ENCODE measurements at places on chromosomes 13 and 19.

GRCh38 chr19:15282311-15282705, 50.0 kb downstream of the BRD4 start:
- no peak for DNase-seq

DNA sequence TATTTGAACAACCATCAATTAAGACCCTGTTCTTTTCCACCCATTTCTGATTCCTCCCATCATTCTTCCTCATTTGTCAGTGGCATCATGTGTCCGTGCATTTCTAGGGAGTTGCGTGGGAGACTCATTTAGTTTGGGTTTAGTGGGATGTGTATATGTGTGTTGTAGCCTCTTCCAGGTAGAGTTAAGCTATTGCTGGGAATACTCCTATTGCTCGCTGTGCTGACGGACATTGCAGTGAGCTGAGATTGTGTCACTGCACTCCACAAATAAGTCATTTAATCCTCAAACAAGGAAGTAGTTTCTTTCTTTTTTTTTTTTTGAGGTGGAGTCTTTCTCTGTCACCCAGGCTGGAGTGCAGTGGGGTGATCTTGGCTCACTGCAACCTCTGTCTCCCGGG, 42.2 kb upstream of the RCBTB2 start:
- DNase-seq = no peak

DNA sequence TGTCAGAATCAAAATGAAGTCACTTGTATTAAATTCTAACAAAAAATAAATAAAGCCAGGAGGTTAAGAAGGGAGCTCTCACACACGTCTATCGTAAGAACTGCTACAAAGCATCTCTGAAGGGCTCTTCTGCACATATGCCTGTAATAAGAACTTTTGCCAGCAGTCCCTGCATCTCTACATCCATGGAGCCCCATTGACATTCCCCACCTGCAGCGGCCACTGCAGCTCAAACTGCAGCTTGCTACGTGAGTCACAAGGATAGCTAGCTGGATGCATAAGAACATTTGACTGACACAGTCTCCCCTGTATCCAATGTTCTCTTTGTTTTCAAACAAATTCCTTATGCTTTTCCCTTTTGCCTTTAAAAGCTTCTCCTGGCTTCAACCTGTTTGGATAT, 68.3 kb downstream of the DNAJC3 start:
- no peak for DNase-seq

DNA sequence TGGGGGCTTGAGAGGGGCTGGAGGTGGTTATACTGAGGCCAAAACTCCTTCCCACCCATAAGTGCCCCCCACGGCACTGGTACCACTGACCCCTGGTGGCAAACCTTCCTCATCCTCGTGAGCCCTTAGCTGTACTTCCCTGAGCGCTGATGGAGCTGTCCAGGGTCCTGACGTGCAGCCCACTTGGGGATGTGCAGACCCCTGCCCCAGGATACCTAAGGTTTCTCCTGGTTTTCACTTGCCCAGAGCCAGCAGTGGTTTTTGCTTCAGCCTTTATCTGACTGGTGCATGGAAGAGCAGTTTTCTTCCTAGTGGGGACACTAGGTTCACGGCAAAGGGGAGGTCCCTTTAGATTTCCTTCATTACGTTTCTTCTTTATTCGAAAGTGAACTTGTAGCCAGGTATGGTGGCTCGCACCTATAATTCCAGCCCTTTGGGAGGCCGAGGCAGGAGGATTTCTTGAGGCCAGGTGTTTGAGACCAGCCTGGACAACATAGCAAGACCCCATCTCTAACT, 28.7 kb upstream of the KCTD15 start:
- no peak for DNase-seq

- no peak for DNase-seq
Measured at GRCh38 chr19:41870401-41870873, 6.6 kb upstream of the CD79A start.

- no peak for DNase-seq
Measured at GRCh38 chr13:65593298-65593874, 1636.8 kb downstream of the PCDH9 start.

DNA sequence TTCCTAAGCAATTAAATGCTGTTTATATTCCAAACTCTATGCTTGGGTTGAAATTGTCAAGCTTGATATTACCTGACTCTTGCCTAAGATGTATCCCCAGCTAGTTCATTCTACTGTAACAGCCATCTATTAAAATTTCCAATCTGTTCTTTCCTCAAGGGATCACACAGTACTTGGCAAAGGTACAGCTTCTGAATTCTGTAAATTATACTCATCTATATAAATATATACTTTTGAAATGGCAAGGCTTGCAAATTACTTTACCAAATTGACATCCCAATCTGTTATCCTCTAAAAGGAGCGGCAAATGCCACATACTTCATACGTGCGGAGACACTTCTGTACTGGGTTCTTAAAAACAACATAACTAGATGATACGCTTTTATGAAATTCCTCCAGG, 330.2 kb downstream of the DNAJC15 start:
- no peak for DNase-seq

GRCh38 chr19:1296575-1297271, 11.1 kb downstream of the EFNA2 start:
- no peak for DNase-seq

DNA sequence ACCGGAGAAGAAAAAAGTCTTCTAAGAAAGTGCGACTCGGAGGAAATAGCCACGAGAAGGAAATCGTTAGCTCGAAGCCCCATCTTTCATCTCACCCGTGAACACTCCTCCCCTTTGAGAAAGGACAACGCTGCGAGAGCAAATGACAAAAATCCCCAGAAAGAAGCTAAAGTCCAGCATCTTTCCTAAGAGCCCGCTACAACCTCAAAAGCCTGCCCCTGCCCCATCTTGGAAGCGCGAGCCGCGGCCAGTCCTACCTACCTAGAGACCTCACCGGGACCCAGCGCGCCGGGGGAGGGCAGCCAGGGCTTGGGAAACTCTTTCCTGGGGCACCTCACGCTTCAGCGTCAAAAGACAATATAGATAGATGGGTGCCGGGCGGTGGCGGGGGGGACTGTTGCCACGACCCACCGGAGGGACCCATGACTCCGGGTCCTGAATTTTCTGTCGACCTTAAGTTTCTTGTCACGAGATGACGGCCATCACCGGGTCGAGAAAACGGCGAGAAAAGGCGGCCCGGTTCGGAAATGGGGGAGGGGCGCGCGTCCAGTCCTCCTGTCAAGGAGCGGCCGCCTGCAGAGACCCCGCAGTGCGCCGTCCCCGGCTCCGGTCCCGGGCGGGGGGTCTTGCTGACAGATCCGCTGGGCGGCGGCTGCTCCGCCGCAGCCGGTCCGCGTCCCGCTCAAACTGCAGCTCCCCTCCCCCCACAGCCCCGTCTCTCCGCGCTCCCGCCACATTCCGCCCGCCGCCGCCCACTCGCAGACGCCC, 65.9 kb downstream of the KCNRG start:
- DNase-seq = no peak

GRCh38 chr13:37179645-37180044, 74.2 kb upstream of the CSNK1A1L start:
- DNase-seq = no peak

DNA sequence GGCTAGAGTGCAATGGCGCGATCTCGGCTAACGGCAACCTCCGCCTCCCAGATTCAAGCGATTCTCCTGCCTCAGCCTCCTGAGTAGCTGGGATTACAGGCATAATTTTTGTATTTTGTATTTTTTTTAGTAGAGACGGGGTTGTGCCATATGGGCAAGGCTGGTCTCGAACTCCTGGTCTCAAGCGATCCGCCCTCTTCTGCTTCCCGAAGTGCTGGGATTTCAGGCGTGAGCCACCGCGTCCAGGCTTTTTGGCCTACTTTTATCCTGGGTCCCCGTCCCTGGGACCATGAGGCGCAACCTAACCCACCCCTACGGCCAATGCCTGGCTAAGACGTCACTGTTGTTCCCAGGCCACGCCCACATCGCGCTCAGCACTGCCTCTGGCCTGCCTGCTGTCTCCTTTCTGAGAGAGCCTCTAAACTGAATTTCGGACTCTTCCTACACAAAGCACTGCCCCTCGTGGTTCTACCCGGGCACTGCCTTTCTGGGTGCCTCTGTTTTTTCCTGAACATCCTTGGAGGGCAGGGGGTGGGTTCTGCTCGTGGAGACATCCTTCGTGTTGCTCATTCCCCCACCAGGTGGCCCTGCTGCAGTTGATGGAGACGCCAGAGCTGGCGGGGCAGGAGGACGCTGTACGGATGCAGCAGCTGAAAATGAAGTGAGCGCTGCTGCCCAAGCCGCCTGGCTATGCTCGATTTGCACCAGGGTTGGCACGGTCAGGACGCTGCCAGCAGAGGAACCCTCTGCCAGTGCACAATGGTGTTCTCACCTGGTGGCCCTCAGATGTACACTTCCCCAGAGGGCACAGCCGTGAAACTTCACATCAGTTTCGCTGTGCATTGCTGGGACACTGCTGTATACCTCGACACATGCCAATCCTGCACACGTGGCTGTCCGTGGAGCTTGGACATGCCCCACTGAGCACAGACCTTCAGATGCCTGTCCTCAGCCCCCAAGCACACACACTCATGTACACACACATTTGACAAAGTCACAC, 2.0 kb downstream of the REX1BD start:
- DNase-seq = no peak

DNA sequence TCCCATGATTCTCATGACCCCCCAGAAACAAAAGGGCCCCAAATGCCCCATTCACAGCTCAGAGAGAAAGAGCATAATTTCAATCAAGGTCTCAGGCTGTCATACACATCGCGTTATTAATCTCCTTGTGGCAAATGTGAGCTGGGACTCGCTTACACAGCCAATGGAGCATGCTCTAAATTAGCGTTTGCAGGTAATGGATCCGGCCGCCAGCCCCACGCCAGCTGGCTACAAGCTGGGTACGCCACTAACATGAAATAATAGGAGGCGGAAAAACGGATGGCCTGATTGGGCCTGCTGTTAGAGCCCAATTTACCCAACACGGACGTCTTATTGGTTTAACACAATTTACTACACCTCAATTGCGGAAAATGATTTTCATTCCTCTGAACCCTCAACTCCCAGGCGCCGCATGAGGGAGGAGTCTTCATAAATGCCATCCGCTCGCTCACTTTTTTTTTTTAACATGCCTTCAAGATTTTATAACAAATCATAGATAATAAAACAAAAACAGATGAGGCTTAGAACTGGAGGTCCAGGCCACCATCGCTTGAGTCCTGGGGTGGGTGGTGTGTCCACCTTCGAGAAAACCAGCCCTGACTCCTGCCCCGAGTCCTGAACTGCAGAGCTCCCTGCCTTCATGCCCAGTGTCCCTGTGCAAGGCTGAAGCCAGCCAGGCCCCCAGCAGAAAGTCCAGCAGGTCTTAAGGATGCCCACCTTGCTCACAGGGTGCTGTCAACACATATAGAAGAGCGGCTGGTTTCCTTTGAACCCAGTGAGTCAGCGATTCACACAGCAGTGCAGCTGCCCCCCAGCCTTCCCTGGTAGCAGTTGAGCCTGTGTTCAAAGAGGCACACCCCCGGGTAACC, 62.1 kb downstream of the PEPD start:
- DNase-seq = no peak

GRCh38 chr19:21434967-21435544, 38.1 kb downstream of the ZNF493 start:
- no peak for DNase-seq

- DNase-seq = no peak
Measured at GRCh38 chr19:54551293-54551692, 22.3 kb upstream of the LILRA2 start.

- no peak for DNase-seq
Measured at GRCh38 chr13:27851096-27851850, 59.0 kb downstream of the GSX1 start.

GRCh38 chr19:2089001-2089711, 7.0 kb downstream of the MOB3A start:
- no peak for DNase-seq

GRCh38 chr13:52999093-52999696, 29.4 kb upstream of the OLFM4 start:
- no peak for DNase-seq

- no peak for DNase-seq
Measured at GRCh38 chr13:77857531-77858209, 61.0 kb downstream of the EDNRB start.

GRCh38 chr19:31419871-31420445, 70.7 kb upstream of the TSHZ3 start:
- DNase-seq = no peak

DNA sequence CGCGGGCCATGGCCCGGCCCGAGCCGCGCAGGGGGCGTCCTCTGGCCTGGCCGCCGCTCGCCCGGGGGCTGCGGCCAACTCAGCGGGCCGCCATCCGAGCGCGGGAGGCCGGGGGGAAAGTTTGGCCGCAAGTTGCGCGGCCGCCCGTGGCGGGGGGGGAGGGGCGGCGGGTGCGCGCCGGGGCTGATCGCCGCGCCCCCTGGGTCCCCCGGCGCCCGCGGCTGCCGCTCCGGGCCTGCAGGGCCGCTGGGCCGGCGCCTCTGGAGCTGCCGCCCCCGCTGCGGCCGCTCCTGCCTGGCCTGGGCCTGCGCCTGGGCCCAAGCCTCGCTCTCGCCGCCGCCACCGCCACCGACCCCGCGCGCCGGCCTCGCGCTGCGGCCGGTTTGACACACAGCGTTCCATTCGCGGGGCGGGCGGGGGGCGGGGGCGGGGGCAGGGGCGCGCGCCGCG, at the start of gene NR2F6:
Gene NR2F6, minus strand, starts transcription at position 385 of the 450 bp plus-strand sequence. CDS start 699 bp downstream, outside the sequence.
- no peak for DNase-seq

DNA sequence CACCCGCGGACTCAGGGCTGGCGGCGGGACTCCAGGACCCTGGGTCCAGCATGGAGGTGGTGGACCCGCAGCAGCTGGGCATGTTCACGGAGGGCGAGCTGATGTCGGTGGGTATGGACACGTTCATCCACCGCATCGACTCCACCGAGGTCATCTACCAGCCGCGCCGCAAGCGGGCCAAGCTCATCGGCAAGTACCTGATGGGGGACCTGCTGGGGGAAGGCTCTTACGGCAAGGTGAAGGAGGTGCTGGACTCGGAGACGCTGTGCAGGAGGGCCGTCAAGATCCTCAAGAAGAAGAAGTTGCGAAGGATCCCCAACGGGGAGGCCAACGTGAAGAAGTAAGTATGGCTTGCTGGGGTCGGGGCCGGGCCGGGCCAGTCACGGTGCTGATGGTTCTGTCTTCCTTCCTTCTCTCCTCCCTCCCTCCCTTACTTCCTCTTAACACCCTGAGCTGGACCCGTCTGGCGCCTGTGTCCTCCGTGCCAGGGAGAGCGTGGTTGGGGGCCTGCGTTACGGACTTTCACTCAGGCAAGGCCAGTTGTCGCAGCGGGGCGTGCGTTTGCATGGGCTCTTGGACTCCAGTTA, 1.4 kb downstream of the STK11 start:
- DNase-seq = no peak

- DNase-seq = no peak
Measured at GRCh38 chr19:19402656-19403372, 2.7 kb upstream of the GATAD2A start.

DNA sequence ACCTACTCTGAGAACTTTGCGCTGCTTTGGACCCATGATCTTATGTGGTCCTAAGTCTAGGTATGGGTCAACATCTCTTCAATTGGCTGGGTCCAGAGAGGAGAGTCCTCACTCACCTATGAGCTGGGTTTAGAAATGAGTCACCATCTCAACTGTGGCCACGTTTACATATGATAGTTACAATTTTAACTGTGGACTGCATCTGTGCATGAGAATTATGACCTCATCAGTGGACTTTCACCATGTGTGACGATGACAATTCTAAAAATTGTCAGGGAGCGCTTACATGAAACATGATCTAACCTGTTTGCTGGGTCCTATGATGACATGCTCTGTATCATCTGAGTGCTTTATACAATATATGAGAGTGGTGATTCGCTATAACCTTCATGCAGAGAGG, 12.7 kb upstream of the ZNF724 start:
- DNase-seq = no peak
